ENCODE measurements at places on chromosomes 4 and X.

GRCh38 chr4:56197387-56197786 lies 189.9 kb downstream of the AASDH start:
- DNase-seq = no peak

DNA sequence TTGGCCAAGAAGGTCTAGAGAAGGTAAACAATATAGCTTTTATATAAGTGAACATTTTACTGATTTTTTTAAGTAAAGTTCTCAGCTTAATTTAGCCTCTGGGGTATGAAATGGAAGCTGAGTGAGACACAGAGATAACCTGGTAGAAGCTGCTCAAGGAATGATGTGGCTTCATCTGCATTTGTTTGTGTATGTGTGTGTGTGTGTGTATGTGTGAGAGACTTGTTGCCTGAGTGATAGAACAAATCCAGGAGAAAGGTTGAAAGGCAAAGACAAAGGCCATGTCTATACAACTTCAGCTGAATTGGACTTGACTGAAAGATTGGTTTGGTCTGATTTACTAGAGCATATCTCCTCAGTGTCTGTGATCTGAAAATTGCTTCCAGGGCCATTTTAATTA lies 63.6 kb downstream of the PCDH7 start:
- DNase-seq = no peak

DNA sequence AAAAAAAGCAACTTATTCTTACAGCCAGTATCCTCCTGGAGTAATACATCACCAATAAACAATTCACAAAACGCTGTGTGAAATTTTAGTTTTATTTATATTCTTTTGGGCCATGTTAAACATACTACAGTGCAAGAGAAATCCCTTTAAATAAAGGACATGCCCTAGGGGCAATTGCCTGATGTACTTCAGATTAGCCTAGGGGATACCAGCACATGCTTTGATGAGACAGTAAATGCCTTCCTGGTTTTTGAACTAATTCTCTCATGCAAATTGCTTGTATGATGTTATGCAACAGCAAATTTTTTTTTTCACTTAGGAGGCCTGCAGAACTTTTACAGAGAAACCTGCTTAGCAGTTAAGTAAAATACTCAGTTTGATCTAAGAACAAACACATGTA lies 711.9 kb upstream of the FRG1 start:
- DNase-seq = no peak

GRCh38 chr4:24063731-24064130 lies 173.9 kb upstream of the PPARGC1A start:
- DNase-seq = no peak

DNA sequence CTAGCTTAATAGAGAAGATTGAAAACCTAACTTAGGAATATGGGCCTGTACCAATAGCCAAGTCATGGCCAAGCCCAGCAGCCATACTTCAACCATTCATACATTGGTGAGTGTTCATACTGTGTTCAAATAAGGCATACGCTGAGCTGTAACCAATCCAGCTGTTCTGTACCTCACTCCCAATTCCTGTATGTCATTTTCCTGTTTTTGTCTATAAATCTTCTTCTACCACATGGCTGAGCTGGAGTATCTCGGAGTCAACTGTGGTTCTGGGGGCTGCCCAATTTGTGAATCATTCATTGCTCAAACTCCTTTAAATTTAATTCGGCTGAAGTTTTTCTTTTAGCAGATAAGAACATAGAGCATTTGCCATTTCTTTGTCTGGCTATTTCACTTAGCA lies 195.3 kb upstream of the ANKRD50 start:
- no peak for DNase-seq

- DNase-seq = no peak
These were observed 325.5 kb downstream of the PCDH18 start for GRCh38 chr4:137206781-137207180.

- no peak for DNase-seq
These were observed 2155.1 kb upstream of the AGA start for GRCh38 chr4:179597301-179597700.

- no peak for DNase-seq
These were observed 41.6 kb downstream of the NDNF start for GRCh38 chr4:121030711-121031110.

- no peak for DNase-seq
These were observed 108.7 kb upstream of the PLS3 start for GRCh38 chrX:115452251-115452650.

DNA sequence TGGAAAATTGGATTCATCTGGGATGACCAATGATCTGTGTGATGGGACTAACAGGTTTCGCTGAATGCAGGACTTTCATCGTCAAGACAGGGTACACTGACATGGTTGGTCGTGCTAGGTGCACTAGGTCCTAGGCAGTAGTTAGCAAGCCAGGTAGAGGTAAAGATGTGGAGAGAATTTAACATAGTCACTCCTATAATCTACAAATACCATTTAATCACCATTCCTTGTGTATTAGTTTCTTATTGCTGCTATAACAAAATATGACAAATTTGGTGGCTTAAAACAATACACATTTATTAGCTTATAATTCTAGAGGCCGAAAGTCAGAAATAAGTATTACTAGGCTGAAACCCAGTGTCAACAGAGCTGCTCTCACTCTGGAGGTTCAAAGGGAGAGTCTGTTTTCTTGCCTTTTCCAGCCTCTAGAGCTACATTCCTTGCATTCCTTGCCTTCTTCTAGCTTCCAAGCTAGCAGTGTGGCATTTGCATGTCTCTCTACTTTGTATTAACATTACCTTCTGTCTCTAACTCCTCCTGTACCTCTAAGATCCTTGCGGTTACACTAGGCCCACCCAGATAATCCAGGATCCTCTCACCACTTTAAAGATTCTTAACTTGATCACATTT lies 98.7 kb upstream of the GRIA3 start:
- DNase-seq = no peak

- no peak for DNase-seq
These were observed 40.1 kb downstream of the FAM241A start for GRCh38 chr4:112185334-112185733.

DNA sequence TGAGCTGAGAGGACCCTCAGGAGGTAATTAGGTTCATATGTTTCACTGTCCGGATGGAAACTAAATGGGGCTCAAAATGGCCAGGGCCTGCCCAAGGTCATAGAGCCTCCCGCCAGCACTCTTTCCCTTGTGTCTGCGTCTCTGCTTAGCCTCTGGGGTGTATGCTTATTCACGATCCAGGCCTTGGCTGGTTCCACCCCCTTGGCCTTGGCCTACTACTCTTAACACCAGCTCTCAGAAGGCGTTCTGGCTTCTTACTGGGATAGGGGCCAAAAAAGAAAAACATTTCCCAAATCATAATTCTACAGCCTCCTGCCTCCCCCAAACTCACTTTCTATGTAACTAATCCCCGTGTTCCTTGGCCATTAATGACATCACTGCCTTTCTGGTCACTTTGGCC lies 68.8 kb downstream of the RTL5 start:
- no peak for DNase-seq

DNA sequence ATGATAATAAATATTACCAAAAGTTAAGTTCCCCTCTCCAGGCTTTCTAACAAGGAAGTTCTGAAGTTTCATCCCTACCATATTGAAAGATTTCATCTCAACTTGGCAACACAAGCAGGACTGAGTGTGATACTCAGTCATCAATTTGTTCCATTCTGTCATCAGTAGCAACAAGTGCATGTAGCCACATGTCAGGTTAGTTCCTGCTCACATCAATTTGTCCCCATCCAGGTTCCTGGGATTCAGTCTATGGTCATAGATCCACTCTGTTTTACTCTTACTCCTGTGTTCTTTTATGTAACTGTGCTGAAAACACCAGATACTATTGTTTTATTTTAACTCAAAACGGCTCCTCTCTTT lies 22.2 kb downstream of the SMPX start:
- DNase-seq = no peak

All from activated CD4-positive, CD25-positive, alpha-beta regulatory T cell (primary cell).